ENCODE measurements at places on chromosomes 2 and 18. TPM values are rescaled to one million over a fixed set of nuclear protein-coding genes. Genes with fewer than 3 reads are reported as not detected.

Gene MRO
- total RNA-seq = 0.18 TPM

Gene LIMS4
- 0.79 TPM for total RNA-seq

Gene CABYR
- 1.7 TPM for total RNA-seq

Gene POTEC
- total RNA-seq = not detected

Gene REG3G
- not detected for total RNA-seq

Gene LYG2
- total RNA-seq = not detected

Gene SERPINB2
- total RNA-seq = 1.2 TPM

Gene TRAF3IP1
- total RNA-seq = 15.9 TPM

Gene ANTXR1
- total RNA-seq = 0.27 TPM

Gene ASAP2
- 0.38 TPM for total RNA-seq

Gene CD8B2
- total RNA-seq = 4.5 TPM

Gene CDCA7
- total RNA-seq = 25.9 TPM

Gene CENPA
- total RNA-seq = 21.6 TPM

- DNase-seq = no peak
Measured at GRCh38 chr18:76678248-76678647, 144.1 kb upstream of the ZNF236 start.

DNA sequence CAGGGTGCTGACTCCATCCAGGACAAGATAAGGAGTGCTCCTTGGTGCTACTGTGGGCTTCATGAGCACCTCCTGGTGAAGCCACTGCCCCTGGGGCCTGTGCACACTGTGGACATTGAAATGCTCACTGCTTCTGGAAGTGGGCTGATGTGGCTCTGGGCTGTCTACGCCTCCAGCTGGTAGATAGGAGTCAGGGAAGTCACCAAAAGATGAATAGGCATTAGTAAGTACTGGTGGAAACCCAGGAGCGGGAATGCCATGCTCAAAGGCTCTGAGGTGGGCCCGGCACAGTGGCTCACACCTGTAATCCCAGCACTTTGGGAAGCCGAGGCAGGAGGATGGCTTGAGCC is 79.2 kb upstream of the MSH2 start:
- no peak for DNase-seq

DNA sequence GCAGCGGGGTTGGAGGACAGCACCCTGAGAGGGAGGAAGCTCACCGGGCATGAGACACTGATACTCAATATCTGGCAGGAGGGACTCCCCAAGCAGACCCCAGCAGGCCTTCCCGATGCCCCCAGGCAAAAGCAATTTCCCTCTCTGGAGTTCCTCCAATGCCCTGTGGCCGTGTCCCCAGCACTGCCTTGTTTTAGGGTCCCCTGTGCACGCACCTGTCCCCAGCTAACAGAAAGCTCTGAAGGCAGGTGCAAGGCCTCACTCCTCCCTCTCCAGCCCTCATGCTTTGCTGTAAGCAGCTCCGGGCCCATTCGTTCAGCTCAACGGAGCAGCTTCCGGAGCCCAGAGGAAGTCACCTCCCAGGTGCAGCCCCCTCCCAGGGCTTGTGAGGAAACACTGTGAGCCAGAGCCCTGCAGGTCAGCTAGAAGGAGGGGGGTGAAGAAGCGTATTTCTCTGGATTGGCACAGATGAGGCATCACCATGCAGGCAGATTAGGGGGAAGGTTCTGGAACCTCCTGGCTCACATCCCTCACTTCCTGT is 50.3 kb upstream of the ID2 start:
- no peak for DNase-seq

DNA sequence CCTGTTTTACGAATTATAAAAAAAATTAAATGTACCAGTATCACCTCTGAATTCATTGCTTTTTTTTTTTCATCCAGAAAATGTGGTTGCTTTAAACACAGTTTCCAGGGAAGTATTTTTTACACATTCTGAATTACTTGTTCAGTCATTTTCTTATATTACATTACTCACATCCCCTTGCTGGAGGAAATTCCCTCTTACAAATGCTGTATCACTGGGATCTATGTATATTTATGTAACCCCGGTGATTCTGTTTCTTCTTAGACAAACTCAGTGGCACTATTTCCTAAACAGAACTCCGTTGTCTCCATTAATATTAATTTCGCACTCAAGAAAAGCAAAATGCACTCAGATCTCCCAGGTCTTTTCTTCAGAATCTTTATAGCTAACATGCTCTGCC is 1078.5 kb upstream of the ZEB2 start:
- no peak for DNase-seq

DNA sequence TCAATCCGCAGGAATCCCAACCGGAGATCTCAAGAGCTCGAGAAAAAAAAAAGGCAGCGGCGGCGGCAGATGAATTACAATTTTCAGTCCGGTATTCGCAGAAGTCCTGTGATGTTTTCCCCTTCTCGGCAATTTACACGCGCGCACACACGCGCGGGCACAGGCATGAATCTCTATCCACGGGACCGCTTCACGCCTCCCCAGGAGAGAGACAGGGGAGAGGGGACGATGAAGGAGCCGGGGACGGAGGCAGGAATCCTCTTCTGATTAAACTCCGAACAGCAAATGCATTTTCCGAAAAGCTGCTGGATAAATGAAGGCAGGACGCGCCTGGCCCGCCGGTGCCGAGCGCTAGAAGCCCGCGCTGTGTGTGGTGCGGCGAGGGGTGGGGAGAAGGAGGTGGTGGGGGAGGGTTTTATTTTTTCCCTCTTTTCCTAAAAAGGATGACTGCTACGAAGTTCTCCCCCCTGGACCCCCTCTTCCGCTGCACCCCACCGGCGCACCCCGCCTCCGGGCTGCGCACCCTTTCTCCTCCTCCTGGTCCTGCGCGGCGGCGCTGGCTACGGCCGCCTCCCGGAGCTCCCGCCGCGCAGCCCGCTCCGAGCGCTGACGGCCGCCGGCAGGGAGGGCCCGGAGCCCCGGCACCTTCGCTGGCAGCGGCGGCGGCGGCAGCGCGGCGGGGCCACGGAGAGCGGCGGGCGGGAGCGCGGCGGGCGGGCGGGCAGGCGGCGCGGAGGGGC is at the start of gene BCL2:
Gene BCL2 (minus strand): TSS at position 387 of the 740 bp plus-strand sequence.
- no peak for DNase-seq

DNA sequence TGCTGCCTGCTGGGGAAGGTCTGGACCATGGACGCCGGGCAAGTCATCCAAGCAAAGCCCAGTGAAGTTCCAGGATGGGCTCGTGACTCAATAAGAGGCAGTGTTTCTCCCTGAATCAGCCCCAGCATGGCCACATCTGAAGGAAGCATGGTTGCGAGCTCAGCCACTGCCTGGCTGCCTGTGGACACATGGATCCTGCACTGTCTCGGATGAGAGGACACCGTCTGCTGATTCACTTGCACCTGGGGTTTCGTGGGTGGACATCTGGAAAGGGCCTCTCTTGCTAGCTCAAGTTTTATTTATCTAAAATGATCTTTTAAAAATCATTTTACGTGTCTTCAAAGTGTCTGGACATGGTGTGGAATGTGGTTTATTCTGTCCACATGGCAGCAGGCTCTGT is 224.8 kb upstream of the FN1 start:
- DNase-seq = no peak

GRCh38 chr18:58310517-58310916 is 266.5 kb downstream of the NEDD4L start:
- DNase-seq = no peak

DNA sequence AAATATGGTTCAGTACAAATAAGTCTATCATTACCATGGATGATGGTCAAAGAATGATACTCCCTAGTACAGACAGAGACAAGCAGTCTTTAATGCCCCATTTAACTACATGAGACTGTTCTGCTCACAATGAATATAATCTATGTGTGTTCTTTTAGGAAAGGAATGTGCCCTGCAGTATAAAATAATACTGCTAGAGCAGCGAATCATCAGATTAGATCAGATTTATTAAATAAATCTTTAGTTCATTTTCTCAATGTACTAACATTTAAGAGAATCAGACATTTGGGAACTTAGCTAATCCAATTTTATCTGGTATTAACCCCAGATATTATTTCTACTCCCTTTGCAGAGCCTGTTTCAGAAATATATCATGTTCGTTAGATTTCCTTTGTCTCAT is 272.0 kb upstream of the GCFC2 start:
- no peak for DNase-seq

DNA sequence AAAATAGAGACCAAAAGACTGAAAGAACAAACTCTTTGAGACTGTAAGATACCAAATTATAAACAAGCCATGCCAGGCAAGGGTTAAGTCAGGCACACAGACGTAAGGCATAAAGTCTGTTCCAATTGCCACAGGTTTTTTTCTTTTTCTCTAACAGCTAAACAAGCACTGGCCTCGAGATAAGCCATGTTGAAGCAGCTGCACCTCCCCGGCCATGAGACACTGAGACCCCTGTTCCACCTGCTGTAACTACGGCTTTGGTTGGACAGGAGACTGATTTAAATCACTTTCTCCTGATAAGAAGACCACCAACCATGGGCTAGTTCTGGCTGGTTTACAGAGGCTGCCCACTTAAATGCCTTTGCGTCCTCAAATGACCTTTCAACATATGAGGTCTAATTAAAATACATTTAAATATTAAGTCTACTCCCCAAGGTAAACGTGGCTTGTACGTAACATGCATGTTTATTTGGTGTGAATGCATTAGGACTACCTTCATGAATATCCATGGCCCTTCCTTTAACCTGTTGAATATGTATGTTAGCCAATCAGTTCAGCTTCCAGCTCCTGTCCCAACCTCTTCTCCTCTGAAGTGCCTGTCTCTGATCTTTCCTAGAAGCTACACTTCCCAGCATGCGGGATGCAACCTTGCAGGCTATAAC is 117.2 kb downstream of the CMPK2 start:
- no peak for DNase-seq

GRCh38 chr2:64104933-64105332 is 39.3 kb downstream of the PELI1 start:
- no peak for DNase-seq

DNA sequence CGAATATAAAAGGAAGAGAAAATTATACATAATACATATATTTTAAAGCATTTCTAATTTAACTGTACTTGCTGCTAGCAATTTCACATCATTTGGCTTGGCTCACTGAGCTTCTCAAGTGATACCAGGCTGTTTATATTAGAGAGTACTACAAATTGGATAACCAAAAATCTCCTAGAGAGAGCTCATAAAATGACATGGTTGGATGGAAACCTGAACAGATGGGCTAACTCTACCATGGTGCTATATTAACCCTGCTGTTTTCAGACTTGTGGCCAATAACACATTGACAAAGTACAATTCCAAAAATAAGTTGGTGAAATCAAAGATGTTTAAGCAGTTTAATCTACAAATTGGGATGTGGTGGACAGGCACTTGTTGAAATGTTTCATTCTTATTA is 364.4 kb upstream of the GCFC2 start:
- no peak for DNase-seq

GRCh38 chr2:202721621-202722020 is 86.9 kb downstream of the FAM117B start:
- DNase-seq = no peak

DNA sequence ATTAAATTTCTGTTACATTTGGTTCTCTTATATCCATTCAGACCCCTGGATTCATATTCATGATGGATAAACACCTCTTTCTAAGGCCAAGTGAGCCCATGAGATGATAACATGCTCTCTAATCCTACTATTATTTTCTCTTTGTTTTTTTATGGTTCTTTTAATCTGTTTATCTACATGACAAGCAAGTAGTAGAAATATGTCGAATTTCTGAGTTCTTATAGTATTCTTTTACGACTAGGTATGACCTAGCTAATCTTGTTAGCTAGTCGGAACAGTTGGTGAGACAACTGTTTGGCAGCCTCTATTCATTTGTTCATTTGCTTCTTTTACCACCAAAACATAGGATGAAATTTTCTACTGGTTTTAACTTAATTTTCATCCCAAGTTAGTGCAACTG is 98.1 kb upstream of the SCG2 start:
- DNase-seq = no peak

- no peak for DNase-seq
Measured at GRCh38 chr2:127615511-127616166, 30.3 kb upstream of the GPR17 start.

GRCh38 chr2:95076705-95077529 is 44.7 kb downstream of the MRPS5 start:
- peak; percentile 75 for DNase-seq

- no peak for DNase-seq
Measured at GRCh38 chr2:128380961-128381938, 62.6 kb upstream of the HS6ST1 start.

DNA sequence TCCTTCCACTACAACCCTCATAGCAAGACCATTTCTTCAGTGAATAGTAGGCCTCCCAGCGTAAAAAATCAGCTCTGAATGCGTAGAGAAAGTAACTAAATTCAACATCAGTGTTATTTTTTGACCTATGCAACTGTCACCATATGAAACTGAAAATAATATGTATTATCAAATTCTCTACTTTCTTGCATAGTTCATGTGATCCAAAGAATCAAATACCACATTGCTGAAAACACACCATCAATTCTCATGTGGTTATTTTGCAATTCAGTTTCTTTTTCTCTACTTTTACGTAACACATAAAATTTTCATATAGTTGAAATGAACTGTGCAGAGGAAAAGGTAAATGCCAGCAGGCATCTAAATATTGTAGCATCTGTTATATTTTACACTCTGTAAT is 208.5 kb upstream of the SPOPL start:
- no peak for DNase-seq

DNA sequence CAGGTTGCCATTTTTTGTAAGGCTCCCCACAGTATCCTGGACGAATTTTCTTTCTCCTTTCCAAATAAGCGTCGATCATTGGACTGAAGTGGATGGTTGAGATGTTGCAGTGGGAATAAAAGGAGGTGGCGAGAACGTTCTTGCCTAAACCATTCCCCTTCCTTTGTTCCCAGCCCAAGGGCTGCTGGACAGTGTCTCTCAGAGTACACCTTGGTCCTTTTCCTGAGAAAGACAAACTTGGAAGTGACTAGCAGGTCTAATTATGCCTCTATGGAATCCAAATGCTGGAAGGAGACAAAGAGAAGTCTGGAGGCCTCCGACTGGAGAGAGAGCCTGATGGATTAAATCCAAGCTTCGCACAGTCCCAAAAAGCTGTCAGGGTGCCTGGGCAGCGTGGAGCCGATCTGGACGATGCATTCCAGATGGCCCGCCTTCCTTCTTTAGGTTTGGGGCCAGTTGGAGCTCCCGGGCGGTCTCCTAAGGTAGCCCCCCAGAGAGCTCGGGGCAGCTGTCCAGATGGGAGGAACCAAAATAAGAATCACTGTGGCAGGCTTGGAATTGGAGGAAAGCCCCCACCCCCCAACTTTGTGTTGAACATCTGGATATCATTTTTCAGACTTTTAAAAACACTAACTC is 186.8 kb downstream of the TMEM247 start:
- no peak for DNase-seq

DNA sequence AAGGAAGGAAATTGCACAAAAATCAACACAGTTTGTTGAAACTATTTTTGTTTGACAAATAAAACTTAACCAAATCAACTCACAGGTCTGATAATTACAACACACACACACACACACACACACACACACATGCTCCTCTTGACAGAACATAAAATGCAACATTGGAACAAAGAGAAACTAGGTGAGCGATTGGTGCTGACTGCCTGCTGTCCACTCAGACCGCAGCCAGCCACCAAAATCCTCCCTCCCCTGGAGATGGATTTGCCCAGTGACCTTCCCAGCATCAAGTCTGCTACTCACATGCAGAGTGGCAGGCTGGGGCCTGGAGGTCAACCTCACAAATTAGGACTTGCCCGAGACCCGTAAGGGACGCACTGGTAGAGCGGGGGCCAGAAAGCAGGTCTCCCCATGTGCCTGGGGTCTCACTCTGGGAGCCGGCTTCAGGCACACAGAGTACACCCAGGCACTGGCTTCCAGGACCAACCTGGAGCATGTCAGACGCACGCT is 61.4 kb downstream of the DIPK1C start:
- no peak for DNase-seq

GRCh38 chr2:188308483-188308882 is 16.8 kb downstream of the GULP1 start:
- DNase-seq = no peak

Measured in CD8-positive, alpha-beta memory T cell (primary cell).